Sigmoid colon (tissue), 7 donors: ENCODE measurements at places on chromosomes 6 and 20.

DNA sequence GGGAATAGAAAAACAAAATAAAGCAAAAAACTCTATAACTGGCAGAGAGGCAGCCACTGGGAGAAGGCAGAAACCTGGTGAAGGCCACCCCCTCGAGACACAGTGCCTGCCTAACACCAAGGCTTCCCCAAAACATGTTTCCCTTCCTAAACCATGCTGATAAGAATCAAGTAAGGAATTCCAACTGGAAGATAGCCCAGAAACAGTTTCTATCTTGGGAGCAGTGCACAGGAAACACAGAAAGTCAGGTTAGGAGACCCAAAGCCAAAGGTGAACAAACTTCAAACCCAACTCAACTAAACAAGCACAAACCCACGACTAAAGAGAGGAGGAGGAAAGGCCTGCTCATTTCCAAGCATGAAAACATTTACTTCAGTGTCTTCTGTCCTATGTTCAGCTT lies 433.7 kb upstream of the RGS17 start:
- DNase-seq, result no peak

GRCh38 chr20:43827940-43828562 lies 86.6 kb upstream of the TOX2 start:
- peak; percentile 10 for DNase-seq

DNA sequence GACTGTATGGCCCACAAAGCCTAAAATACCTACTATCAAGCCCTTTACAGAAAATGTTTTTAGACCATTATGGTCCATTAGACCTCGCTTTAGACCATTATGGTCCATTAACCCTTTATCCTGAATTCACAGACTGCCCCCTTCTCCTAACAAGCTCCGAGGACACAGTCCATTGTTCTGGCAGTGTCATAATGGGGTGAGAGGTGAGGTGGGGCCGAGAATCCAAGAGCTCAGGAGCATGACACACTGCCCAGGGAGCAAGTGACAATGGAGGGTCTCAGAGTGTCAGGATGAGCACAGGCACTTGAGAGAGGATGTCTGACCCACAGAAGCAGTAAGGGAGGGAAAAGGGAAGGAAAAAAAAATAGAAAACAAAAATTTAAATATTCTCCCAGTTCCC lies 212.4 kb upstream of the NT5E start:
- DNase-seq, result no peak

DNA sequence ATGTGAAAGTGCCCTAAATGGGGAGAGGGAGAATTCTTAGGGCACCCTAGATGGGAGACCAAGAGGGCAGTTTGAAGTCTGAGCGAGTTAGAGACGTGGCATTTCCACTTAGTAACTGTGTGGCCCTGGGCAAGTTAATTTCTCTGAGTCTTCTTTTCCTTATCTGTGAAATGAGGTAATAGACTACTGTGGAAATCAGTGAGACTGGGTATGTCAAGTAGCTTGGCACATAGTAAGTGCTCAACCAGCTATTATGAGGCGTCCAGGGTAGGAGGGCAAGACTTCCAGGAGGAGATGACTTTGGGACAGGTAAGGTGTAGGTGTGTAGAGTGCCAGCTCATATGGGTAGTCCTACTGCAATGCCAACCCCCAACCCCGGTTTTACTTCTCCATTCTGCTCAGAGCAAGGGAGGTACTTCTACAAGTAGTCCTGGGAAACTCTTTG lies 770 bp downstream of the KIF3B start:
- DNase-seq, result no peak

DNA sequence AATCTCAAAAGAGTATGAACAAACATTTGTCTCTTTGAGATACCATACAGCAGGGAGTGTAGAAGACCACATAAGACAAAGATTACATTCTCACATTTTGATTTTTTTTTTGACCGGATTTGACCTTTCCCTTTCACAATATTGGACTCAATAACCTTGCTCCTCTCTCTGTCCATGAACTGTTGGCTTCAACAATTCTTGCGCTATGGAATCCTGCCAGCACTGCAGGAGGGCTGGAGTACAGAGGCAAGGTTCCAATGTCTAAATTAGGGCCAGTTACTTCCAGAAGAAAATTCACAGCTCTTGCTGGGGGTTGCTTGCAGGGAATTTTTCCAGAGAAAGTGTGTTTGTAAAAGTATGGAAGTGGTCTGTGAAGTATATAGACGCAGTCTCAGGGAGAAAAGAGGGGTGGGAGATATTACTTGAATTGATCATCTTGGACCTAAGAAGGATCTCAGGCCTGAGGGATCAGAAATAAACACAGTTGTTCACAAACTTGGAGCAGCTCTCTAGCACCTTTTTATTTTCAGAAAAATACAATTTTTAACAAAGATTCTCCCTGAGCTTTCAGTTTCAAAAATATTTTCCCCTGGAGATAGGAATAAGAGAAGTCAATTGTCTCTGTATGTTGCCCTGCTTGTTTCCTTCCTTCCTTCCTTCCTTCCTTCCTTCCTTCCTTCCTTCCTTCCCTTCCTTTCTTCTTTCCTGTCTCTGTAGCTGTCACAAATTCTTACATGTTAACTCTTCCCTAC lies 765.9 kb downstream of the BCKDHB start:
- DNase-seq, result no peak

DNA sequence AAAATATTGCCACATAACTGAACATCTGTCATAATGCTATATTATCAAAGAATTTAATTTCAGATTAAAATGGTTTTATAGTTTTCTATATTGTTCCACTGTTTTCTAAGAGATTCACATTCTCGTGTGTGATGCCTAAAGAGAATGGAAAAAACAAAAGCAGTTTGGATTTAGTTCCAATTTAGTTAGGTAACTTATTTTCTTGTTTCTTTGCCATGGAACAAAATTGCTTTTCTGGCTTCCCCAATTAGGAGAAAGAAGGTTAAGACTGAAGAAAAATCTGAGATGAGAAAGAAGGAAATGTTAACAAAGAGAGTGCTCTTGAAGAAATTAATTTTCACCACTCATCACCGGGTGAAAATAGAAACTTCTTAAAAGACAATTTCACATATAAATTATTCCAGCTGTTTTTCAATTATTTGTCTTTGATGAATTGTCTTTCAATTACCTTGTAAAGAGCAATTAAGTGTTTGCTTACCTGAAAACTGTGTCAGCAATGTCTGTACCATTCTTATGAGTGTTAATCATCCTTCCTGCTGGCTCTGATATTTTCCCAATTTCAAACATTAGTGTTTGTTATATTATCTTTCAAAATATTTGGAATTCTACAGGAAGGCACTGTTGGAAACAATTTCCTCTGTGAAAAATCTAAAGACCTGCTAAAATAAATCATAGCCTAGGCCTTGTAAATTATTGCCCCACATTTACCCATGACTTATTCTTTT lies 19.5 kb downstream of the PHACTR2 start:
- DNase-seq, result no peak

DNA sequence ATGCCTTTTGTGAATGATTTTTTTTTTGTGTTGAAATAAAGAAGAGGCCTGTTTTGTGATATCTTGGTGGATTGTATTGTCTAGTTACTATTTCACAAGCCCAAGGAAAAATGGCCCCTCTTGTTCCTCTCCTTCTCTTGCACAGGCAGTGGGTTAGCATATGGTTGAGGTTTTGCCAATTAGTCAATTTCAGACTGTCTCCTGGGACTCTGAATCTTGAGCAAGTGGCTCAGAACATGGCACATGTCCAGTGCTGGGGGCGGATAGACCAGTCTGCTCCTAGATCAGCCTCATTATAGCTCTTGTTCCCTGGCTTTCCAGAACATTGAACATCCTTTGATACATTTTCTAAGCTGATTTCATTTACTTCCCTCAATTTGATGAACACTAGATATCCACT lies 589.2 kb downstream of the PHF3 start:
- no peak for DNase-seq

- no peak for DNase-seq
Observed at GRCh38 chr20:37346236-37346534, 245 bp downstream of the SRC start.

GRCh38 chr6:10740061-10740460 lies 7.5 kb upstream of the TMEM14B start:
- DNase-seq, result no peak

GRCh38 chr20:3857405-3857804 lies 10.8 kb downstream of the MAVS start:
- DNase-seq, result no peak

GRCh38 chr6:52393780-52394179 lies 26.4 kb upstream of the EFHC1 start:
- no peak for DNase-seq

GRCh38 chr20:9955646-9956045 lies 79.1 kb upstream of the ANKEF1 start:
- no peak for DNase-seq

- no peak for DNase-seq
Observed at GRCh38 chr6:130903007-130903406, 75.8 kb downstream of the SMLR1 start.

DNA sequence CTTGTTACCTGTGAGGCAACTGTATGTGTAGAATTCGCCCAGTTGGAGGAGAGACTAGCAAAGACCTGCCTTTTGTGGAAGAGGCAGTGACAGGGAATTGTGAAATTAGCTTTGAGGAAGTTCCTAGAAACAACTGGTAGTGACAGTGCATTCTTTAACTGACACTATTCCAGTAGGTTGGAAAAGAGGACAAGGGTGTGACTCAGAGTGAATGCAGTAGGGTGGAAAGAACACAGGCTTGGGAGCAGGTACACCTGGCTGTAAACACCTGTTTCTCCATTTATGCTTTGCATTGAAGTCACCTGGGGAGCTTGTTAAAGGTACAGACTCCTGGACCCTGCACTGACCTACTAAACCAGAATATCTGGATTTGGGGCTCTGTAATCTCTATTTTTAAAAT lies 295.7 kb downstream of the PHACTR1 start:
- no peak for DNase-seq

- DNase-seq, result no peak
Observed at GRCh38 chr6:164247106-164247505, 832.6 kb downstream of the QKI start.

DNA sequence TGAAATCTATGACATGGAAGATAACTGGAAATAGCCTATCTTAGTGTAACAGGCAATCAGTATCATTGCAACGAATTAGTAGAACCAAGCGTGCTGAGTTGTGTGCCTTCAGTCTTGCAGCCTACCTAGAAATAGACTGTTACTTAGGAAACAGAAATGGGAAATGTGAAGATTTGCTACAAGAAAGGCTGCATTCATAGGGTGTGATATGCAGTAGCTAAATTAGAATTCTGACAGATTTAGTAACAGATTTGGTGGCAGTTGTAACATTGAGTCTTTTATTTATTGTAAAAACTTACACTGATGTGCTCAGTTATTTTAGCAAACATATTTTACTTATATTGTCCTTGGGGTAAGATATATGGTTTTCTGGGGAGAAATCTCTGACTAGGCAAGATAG lies 56.2 kb downstream of the MAP7 start:
- DNase-seq, result no peak

DNA sequence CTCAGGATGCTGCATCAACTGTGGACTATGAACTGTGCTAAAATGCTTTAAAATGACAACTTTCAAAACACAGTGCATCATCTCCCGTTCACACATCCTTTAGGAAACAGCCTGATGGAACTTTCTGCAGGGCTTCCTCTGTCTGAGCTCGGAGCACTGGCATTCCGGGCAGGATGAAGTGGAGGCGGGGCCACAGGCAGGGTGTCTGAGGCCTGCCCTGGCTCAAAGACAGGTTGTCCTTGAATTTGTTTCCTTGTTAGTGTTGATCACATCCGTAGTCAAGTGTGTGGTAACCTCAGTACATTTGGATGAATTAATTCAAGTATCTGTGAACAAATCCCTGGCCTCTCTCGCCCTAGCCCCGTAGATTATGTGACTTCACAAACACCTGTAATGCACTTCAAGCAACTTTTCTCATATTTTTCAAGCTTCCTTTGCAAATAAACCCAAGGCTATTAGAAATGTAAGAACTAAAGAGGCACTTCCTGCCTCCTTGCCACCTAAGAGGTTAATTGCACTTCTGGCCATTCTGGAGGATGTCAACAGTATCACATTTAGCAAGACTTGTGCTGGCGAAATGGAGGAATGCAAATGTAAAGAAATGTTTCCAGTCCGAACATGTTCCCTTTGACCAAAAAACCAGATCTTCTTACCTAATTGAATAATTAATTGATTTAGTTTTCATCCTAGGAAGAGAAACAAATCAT lies 3.1 kb downstream of the CD93 start:
- no peak for DNase-seq

- peak; percentile 82 for DNase-seq
Observed at GRCh38 chr6:113903666-113904330, 46.7 kb downstream of the MARCKS start.

DNA sequence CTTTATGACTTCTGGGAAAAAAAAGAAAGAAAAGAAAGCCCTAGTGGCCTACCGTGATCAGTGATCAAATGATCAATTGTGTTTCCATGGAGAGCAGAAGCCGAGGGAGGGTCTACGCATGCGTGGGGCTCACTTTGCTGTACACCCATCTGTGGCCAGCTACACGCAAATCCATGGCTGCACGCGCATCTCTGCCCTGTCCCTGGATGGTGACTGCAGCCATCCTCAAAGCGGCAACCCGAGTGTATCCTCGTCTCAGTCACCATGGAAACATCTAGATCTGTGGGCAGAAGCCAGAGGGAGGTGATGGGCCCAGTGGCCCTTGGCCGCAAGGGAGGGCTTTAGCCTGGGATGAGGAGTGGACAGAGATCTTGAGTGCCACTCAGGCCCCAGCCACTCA lies 785 bp upstream of the ULBP3 start:
- no peak for DNase-seq

DNA sequence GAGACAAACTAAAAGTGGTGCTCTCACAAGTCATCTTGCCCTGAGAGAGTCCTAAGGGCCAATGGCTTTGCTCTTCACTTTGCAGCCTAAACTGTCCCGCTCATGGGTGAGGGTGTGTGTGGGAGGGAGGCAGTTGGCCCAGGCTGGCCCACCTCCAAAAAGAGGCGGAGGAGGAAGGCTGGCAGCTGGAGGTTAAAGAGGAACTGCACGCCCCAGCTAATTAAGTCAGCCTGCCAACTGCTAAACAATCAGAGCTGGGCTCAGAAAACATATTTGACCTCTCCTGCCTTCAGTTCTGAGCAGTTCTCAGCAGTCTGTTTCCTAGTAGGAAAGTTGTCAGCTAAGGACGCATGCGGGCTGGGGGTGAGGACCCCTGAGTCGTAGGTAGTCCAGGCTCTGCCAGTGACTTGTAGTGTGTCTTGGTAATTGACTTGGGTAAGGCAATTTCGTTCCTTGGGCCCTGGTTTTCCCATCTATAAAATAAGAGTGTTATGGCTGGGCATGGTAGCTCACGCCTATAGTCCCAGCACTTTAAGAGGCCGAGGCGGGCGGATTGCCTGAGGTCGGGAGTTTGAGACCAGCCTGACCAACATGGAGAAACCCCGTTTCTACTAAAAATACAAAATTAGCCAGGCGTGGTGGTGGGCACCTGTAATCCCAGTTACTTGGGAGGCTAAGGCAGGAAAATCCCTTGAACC lies 17.0 kb downstream of the GSS start:
- DNase-seq, result peak; percentile 73

GRCh38 chr6:167272696-167273379 lies 18.3 kb upstream of the UNC93A start:
- no peak for DNase-seq

GRCh38 chr6:30497714-30498113 lies 8.4 kb downstream of the HLA-E start:
- no peak for DNase-seq

GRCh38 chr20:49268600-49269365 lies 9.1 kb downstream of the ZNFX1 start:
- DNase-seq, result no peak

- DNase-seq, result no peak
Observed at GRCh38 chr20:61929971-61930666, 135.6 kb downstream of the TAF4 start.

GRCh38 chr20:24701668-24702067 lies 232.2 kb downstream of the SYNDIG1 start:
- DNase-seq, result no peak
